GM12864 (cell line): ENCODE measurements at places on chromosomes 3 and 15.

- DNase-seq = no peak
Observed at GRCh38 chr3:194738254-194739093, 52.8 kb downstream of the FAM43A start.

- DNase-seq = no peak
Observed at GRCh38 chr3:132418916-132419315, 1.6 kb downstream of the DNAJC13 start.

DNA sequence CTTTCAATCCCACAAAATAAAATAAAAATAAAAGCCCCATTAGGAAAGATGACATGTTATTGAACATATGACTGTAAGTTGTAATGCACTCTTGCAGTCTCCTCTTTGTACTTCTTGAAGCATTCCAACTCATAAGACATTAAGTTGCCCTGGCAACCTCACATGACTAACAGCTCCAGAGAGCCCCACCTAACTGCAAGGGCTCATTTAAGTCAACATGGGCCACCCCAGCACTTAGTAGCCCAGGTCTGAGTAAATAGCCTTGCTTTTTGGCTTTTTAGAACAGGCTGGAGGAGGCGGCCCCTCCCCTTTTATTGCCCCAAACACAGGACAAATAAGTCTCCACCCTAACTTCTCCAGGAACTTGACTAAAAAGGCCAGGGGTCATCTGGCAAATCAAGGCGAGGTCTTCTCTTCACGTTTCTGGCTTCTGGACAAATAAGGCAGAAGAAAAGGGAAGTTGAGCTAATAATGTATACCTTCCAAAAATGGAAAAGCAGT lies 135.1 kb downstream of the TMCO5A start:
- no peak for DNase-seq

DNA sequence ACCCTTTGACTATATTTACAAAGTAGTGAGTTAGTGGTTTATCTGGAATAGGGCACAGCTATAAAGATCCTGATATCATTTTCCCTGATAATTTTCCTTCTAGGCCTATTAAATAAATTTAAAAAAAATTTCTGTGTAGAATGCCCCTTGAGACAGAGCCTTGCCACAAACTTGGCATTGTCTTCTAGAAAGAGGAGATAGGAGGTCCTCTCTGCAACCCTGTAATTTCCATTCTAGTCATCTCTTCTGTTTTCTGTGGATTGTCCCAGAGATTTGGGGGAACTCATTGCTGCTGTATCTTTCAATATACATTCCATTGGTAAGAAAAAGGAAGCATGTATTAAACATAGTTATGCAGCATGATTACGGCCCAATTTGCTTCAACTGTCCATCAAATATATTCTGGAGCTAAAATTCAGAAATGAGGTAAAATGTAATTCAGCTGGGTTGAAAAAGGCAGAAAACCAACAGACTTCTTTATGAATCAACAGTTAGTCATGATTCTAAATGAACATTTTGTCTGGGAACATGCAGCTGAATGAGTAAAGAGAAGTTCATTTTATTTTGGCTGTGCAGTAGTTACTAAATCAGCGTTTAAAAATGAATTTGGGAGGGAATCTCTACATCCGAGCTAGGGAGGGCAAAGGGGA lies 401.1 kb downstream of the NAALADL2 start:
- DNase-seq = no peak

- DNase-seq = no peak
Observed at GRCh38 chr3:184563941-184564684, 2.5 kb downstream of the EPHB3 start.
